ENCODE measurements at places on chromosomes 1 and 21. TPM values are rescaled to one million over a fixed set of nuclear protein-coding genes. Genes with fewer than 3 reads are reported as not detected.

- DNase-seq: no peak
Measured at GRCh38 chr1:191453487-191453886, 704.8 kb upstream of the RGS18 start.

- no peak for DNase-seq
Measured at GRCh38 chr1:68178821-68179490, 53.4 kb downstream of the WLS start.

Gene FMO2
- polyA plus RNA-seq: 5.8 TPM

- DNase-seq: no peak
Measured at GRCh38 chr21:44789880-44790279, 11.7 kb downstream of the UBE2G2 start.

DNA sequence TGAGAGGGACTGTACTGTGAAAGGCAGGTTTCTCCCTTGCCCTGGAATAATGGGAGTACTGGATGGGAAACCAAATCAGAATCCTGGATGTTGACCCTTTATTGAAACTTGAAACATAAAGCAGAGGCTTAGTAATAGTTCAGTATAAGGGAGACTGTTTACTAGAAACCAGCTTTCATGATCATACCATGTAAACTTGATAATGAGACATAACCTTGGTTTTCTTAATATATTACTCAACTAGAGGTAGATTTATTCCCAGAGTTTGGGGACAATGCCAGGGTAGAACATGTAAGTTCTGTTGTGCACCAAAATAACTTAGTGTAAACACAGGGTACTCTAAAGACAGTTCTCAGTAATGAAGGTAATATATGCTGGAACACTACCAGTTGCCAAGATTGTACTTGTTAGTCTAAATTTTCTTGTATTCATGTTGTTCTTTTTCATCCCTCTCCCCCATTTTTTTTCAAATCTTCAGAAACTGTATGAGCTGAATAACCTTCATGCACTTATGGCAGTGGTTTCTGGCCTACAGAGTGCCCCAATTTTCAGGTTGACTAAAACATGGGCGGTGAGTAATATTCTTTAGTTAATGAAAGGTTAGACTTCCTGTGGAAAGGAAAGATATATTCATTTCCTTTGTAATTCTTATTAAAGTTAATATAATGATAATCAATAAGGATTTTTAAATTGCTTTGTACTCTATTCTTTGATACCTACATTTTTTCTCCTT is 49.6 kb downstream of the ANGPTL1 start:
- DNase-seq: no peak

GRCh38 chr1:185965870-185966269 is 231.7 kb downstream of the HMCN1 start:
- DNase-seq: no peak

DNA sequence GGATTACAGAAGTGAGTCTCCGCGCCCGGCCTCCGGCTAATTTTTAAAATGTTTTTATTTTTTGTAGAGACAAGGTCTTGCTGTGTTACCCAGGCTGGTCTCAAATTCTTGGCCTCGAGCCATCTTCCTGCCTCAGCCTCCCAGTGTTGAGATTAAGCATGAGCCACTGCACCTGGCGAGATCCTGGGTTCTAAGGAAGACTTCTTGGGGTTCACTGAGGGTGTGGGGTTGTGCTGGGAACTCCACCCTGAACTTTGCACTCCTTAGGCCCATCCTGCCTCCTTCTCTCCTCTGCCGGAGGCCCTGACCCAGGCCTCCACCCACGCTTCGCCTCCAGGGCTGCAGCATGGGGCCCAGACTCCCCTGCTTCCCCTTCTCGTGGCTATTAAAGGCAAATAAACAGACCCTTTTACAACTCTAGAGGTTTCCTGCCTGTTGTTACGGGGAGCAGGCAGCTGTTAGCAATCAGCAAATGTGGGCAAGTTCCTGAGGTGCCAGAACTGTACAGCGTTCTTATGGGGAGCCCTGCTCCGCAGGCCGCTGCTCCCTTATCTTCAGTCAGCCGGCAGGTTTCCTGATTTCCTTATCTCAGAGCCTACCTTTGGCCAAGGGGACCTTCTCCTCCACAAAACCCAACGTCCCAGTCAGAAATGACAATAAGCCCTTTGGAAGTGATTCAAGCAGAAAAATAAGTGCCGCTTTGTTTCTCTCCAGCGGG is 41.0 kb upstream of the LIN9 start:
- peak; percentile 72 for DNase-seq

GRCh38 chr1:156625436-156626078 is 6.3 kb downstream of the HAPLN2 start:
- DNase-seq: peak; percentile 22

Gene PDZK1IP1
- polyA plus RNA-seq: 0.42 TPM

- DNase-seq: no peak
Measured at GRCh38 chr1:84737590-84737989, 47.3 kb upstream of the SSX2IP start.

GRCh38 chr21:44455524-44456213 is 359 bp downstream of the LRRC3 start:
- peak; percentile 43 for DNase-seq

DNA sequence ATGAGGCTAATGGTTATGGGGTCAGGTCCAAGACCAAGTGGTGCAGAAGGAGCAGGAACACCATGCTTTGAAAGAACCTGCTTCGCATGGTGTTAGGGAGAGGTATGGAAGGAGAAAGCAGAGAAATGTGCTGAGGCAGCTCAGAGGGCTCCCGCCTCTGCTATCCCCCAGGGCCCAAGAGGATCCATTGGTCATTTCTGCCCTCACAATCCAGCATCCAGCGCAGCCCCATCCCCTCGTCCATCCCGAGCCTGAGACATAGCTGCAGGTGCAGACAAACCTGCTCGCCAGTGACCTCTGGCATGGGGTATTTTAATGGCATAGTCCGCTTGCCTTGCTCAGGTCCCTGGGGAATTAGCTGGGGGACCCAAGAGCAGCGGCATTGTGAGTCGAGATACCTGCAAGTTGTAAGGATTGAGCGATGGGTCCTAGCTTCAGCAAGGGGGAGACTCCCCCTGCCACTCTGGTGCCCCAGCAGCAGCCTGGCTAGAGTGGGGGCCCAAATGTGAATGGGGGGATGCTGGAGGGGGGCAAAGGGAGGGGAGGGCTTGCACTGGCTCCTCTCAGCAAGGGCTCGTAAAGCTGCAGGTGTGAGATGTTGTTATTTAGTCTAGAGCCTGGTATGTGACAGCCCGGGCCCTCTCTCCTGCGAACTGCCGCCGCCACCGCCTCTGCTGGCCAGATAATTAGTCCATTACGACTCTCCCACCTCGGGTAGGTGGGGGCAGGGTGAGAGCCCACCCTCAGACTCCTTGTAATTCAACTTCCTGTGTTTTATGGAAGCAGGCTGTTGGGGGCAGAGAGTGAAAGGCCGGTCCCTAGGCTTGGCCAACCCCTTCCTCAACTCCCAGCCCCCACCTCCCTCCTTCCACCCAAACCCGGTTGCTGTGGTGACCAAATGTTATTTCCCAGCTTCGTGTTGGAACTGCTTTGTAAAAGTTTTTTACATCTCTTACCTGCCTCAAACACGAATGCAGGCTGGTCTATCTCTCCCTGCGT is 118.8 kb downstream of the RNF220 start:
- no peak for DNase-seq

DNA sequence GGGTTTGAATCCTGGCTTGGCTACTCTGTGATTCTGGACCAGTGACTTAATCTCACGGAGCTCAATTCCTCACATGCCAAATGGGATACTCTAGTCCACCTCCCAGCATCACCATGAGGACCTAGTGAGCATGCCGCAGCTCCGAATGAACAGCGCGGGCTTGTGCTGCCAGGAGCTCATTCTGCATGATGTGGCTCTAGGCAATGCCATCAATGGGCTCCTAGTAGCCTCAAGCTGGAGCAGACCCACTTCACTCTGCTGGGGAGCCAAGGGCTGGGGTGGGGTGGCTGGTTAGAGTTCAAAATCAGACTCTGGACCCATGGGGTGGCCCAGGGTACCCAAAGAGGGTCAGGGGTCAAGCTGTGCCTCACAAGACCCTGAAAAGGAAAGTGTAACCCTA is 41.5 kb downstream of the CDK18 start:
- DNase-seq: no peak

DNA sequence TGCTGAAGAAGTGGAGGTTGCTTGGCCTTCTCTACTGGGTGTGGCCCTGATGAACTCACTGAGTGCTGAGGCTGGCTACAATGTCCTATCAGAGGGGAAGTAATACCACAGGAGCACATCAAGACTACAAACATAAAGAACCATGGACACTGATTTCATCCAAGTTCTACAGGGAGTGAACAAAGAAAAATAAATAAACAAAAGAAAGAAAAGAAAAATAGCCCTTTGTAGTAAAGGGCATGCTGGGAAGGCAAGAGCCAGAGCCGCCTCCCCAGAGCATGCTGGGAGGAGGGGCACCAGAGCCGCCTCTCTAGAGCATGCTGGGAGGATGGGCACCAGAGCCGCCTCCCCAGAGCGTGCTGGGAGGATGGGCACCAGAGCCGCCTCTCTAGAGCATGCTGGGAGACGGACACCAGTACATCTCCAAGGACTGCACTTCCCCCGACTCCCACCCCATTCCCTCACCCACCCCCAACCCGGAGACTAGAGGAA is 65.9 kb downstream of the LAMC2 start:
- DNase-seq: no peak

DNA sequence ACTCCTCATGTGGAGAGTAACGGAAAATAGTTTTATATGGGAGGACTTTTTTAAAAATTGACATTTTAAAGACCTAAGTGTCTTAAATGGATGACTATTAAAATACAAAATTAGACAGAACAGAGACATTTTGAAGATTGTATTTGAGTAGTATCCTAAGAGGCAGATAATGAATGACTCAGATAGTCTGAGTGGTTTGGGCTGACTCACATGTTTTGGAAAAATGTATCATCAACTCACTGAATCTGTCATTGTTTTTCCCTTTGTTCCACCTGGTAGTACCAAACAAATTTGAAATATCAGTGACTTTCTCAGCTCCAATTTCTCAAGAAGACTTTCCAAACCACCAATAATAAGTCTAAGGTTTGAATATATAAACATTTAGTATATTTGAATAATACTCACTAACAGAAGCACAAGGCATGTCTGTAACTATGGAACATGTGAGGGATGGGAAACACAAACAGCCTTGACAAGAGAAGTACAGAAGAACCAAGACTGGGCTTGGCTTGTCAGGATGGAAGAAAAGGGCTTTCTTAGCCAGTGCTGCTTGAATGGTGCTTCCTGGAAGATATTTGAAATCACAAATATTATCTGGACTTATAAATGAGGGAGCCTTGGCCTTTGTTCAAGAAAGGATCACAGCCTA is 90.6 kb downstream of the SGIP1 start:
- no peak for DNase-seq

DNA sequence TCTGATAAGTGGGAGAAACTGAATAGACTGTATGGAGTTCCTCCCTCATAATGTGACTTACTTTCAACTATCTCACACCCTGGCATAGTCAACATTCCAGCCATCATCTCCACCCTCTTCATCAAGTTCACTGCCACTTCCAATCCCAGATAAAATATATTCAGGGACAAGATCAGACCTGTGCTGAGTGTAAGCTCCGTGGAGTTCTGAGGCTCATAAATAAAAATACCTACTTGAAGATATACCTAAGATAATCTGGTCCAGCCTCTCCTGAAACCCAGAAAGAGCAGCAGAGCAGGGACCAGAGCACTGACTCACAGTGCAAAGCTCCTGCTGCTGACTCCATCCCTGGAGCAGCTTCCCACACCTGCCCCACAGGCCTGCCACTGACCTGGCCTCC is 1.7 kb upstream of the LCE7A start:
- DNase-seq: no peak

- no peak for DNase-seq
Measured at GRCh38 chr21:45931397-45931969, 50.1 kb upstream of the COL6A1 start.

Gene CACNA1S
- 0.05 TPM for polyA plus RNA-seq

GRCh38 chr1:210633140-210633539 is 304.4 kb downstream of the HHAT start:
- DNase-seq: no peak

Gene LCE2B
- not detected for polyA plus RNA-seq

Gene NMNAT2
- polyA plus RNA-seq: 0.67 TPM

DNA sequence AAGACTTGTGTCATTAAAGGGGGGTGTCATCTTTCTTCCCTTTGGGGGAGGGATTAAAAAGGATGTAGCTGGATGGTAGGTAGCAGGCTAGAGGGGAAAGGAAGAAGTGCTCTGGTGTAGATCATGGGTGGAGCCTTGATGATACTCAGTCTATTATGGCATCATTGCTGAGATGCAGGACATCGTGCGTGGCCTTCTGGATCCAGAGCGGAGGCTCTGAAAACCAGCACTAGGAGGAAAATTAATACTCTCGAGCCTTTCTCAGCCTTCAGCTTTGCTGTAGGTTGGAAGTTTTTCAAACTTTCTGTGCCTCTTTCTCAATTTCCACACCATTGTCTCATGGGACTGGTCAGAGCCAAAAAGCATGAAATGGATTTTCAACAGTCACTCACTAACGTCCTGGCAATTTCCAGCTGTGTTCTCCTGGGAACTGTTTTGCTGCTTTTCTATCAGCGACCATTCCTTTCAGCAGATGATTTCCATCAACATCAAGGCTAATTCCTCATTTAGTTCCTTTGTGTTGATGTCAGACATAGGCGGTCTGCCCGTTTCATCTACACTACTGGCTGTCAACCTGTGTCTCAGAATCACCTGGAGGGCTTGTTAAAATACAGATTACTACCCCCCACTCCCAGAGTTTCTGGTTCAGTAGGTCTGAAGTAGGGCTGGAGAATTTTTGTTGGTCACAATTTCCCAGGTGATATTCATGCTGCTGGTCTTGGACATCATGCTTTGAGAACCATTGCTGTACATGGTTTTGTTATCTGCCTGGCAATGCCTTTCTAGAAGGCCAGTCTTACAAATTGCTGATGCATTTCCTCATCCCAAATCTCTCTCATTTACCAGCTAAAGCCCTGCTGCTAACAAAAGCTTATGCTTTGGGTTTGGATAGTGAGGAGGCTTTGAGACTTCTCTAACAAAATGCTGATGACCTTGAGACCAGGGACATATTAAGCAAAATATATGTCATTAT is 7.7 kb downstream of the CACNA1E start:
- DNase-seq: no peak

Measured in ovary (tissue), 10 donors.